Gastrocnemius medialis (tissue), 4 donors: ENCODE measurements at places on chromosomes 4 and X.

DNA sequence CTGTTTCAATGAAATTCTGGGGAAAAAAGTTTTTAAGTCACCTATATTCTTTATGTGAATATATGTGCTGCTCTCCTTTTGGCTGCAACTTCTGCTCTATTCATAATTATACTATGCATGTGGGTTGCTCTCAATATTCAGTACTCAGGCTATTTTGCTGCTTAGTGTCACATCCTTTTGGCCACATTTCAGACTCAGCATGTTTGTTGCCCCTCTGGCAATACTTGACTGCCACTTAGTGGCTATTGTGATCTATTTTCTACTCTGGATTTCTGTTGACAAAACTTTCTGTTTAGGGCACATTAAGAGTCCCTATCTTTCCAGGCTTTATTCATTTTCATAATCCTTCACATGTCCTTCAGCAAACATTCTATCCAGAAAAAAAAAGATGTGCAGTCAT, 15.8 kb upstream of the CT45A1 start:
- no peak for DNase-seq

- DNase-seq = no peak
These were observed at the start of gene SMIM31 for GRCh38 chr4:164753873-164754488. Gene SMIM31, plus strand, starts transcription at chr4:164754131. Its CDS starts 16,313 bp downstream, at chr4:164770444.

GRCh38 chr4:8777320-8778196, 94.1 kb downstream of the HMX1 start:
- no peak for DNase-seq

GRCh38 chr4:112968451-112969159, 80.8 kb upstream of the ANK2 start:
- DNase-seq = no peak

DNA sequence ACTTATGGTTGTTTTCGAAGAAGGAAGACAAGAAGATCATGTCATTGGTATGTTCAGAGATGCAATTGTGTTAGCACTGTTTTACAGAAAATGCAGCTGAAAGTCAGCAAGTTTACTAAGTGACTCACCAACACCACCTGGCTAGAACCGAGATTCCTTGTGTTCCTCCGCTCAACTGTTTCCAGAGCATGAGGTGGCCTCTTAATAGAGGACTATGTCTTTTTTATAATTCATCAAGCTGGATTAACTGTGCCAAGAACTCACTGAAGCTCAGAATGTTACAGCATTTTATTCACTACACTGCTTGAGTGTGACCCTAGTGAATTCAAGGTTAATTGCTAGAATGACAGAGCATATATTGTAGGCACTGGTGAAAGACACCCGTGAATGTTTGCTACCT, 1573.5 kb upstream of the TENM3 start:
- no peak for DNase-seq

GRCh38 chrX:10483191-10483831, 137.1 kb downstream of the MID1 start:
- DNase-seq = no peak
